ENCODE measurements at places on chromosomes 11 and 22. TPM values are rescaled to one million over a fixed set of nuclear protein-coding genes. Genes with fewer than 3 reads are reported as not detected.
A peak's percentile ranks its signal among the peaks of the same experiment; 100 is the strongest.

DNA sequence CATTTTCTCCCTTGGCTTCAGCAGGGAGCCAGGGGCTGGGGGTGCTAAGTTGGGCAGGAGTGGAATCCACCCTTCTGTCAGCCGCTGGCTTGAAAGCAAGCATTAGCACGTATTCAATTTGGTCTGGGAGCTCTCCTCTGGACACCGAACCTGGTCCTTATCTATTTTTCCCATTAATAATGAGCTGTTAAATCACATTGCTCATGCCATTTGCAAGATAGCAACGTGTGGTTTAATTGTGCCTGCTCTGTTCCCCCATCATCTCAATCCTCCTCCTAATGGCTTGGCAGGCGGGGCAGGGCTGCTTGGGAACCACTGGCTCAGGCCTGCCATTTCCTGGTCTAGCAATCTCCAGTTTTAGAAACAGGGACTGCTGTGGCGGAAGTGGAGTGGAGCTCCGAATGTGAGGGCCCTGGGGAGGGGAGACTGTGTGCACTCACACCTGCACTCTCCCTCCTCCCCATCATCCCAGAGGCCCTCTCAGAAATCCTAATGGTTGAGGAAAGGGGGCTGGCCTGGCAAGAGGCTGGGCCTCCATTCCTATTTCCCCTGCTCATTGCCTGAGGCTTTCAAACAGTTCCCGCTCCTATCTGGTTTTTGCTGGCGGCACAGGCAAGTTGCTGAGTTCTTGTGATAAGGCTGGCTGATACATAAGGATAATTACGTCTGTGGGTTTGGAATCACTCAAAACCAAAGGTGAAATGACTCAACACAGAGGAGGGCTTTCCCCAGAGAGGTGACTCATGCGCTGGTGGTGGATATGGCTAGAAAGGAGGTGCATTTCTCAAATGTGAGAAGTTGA is 201.2 kb upstream of the E2F8 start:
- DNase-seq = no peak

DNA sequence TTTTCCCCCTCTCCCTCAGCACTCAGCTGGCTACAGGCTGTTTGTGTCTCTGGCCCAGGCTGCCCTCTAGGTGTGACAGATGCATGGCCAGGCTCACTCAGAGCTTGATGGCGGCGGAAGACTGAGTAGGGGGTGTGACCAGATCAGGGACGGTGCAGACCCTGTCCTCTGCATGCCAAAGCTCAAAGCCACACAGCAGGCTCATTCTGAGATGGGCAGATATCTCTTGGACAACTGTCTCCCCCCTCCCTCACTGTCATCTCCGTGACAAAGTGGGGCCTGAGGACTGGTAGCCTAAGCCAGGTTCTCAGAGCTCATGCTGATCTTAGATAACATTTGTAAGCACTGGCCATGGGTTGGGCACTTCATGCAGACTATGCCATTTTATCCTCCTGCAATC is 231.3 kb downstream of the DSCAML1 start:
- DNase-seq = no peak

- DNase-seq = no peak
These were observed 62.7 kb downstream of the STK33 start for GRCh38 chr11:8531312-8531711.

GRCh38 chr11:12139144-12139881 is 28.9 kb downstream of the MICAL2 start:
- no peak for DNase-seq

GRCh38 chr11:86161837-86162236 is 82.7 kb upstream of the EED start:
- DNase-seq = no peak

DNA sequence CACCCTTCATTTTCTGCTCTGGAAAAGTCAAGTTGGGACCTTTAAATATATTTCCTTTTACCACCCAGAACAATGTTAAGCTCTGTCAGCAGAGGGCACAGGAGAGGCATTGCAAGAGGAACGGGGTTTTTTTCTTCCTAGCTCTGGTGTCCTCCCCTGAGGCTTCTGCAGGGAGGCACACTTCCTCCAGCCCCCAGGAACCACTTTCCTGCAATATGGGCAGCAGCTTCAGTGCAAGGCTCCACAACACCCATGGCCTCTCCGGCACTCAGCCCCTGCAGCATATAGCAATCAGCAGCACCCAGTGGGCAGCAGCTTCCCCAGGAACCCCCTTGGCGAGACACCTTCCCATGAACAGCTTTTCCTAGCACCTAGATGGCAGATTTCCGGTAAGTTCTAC is 101.4 kb downstream of the SYT9 start:
- no peak for DNase-seq

Gene BRMS1
- total RNA-seq = 11.2 TPM

Gene TRPC6
- not detected for total RNA-seq

GRCh38 chr11:75342966-75343870 is 8.2 kb downstream of the ARRB1 start:
- DNase-seq = no peak

DNA sequence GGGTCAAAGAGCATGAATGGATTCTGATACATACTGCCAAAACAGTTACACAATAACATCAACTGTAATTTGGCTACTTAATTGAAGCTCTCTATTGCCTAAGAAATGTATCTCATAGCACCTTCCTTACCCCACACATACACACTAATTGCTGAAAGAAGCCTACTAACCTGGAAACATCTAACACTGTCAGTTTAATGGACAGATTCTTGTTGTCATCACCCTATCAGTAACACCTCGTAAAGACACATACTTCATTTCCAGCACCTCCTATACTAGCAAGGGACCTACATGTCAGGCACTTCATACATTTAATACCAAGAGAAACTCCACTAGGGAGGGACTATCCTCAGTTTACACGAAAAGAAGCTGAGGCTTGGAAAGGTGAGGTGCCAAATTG is 9.9 kb downstream of the NAP1L4 start:
- no peak for DNase-seq

- DNase-seq = no peak
These were observed 42.6 kb downstream of the ACER3 start for GRCh38 chr11:76903325-76903724.

GRCh38 chr11:36480833-36481232 is 29.2 kb downstream of the TRAF6 start:
- no peak for DNase-seq

Gene PGR
- 0.23 TPM for total RNA-seq

- no peak for DNase-seq
These were observed 800.9 kb upstream of the TENM4 start for GRCh38 chr11:80241766-80242165.

- DNase-seq = peak; percentile 79
These were observed 5.7 kb upstream of the MMP20 start for GRCh38 chr11:102630598-102631448.

All from left lobe of liver (tissue), 2 donors.